T-cell (primary cell): ENCODE measurements at places on chromosomes 7 and 10. TPM values are rescaled to one million over a fixed set of nuclear protein-coding genes. Genes with fewer than 3 reads are reported as not detected.

The ZNF727 gene
- 0.85 TPM for total RNA-seq

The NFE2L3 gene
- 5.1 TPM for total RNA-seq

The OR2A12 gene
- total RNA-seq = not detected

The SPDYE5 gene
- not detected for total RNA-seq

The BAIAP2L1 gene
- total RNA-seq = 2.6 TPM

The TRAPPC14 gene
- total RNA-seq = 95.6 TPM

The SLC26A3 gene
- total RNA-seq = 0.93 TPM

The SPDYE2B gene
- total RNA-seq = not detected

The THSD7A gene
- not detected for total RNA-seq

The IQUB gene
- total RNA-seq = not detected

The MEOX2 gene
- total RNA-seq = 0.12 TPM

DNA sequence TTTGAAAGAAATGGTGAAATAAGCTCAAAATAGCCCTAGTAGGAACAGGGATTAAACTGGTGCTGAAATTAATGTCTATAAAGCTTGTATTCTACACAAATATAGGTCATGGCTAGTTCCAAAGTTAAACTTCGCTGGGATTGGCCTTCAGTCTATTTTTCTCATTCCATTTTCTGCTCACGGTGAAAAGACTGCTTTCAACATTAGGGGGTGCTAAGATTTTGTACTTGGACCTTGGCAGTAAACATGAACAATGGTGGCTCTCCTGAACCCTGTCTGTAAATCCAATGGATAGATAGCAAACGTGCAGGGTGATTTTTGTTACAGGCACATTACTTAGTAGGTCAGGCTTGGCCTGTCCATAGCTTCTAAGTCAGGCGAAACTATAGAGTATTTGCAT lies 36.0 kb upstream of the RSU1 start:
- no peaks in the 10 kb centered on the region for H3K4me1 ChIP-seq
- H3K27me3 ChIP-seq = no peaks in the 10 kb centered on the region
- H3K36me3 ChIP-seq = no peaks in the 10 kb centered on the region
- no peak overlapping the region for H3K4me3 ChIP-seq
- H3K27ac ChIP-seq = no peak overlapping the region

- H3K27ac ChIP-seq = no peak overlapping the region
- no peaks in the 10 kb centered on the region for H3K27me3 ChIP-seq
- H3K36me3 ChIP-seq = no peaks in the 10 kb centered on the region
- DNase-seq = no peak
- no peak overlapping the region for H3K4me3 ChIP-seq
Measured at GRCh38 chr10:124935946-124936345, 6.0 kb upstream of the ZRANB1 start.

DNA sequence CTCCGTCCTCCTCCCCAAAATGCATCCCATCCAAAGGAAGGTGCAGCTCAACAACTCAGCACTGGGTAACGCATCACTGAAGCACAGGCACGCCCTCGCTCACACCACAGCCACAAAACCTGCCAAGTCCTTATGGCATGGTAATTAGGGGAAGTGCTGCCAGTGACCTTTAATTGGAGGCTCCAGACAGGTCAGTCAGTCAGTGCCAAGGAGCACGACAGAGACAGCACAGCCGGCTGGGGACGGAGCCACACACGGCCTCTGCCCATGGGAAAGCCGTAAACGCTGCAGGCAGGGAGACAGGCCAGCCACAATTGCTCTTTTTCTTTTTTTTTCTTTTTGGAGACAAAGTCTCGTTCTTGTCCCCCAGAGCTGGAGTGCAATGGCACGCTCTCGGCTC lies 146.5 kb downstream of the MAD1L1 start:
- no peaks in the 10 kb centered on the region for H3K27me3 ChIP-seq
- peaks cover 29% of the 10 kb centered on the region for H3K4me1 ChIP-seq
- no peak for DNase-seq
- H3K27ac ChIP-seq = no peak overlapping the region

DNA sequence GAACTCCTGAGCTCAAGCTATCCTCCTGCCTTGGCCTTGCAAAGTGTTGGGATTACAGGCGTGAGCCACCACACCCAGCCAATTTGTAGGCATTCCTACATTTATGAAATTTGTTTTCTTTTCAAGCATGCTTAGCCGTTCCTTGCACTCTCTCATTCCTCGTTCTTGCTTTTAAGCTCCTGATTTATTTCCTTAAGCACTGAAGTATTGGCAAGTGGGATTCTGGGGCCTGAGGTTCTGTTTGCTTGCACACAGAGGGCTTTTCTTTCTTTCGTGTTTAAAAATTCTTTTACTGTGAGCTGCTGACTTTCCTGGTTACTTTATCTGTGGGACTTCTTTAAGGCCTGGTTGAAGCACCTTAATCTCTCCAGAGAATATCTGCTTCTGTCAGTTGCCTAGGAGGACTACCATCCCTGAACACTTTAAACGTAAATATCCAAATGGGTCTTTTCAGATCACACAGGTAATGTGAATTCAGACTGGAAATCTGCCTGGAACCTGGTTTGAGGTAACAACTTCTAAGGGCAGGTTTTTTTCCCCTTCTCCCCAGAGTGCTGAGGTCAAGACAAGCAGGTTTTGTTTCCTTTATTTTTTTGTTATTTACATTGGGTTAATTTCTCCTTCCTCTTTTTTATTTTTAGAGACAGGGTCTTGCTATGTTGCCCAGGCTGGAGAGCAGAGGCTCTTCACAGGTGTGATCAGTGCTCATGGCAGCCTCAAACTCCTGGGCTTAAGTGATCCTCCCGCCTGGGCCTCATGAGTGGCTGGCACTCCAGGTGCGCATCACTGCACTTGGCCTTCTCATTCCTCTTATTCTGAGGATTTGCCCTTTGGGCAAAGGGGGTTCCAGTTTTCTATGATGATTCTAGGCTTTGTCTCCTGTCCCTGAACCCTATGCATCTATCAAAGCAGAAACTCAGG lies 102.9 kb downstream of the PFKFB3 start:
- H3K36me3 ChIP-seq = no peaks in the 10 kb centered on the region
- no peaks in the 10 kb centered on the region for H3K27me3 ChIP-seq
- peaks cover 2% of the 10 kb centered on the region for H3K4me1 ChIP-seq
- H3K4me3 ChIP-seq = no peak overlapping the region
- DNase-seq = no peak

GRCh38 chr7:47087866-47088265 lies 494.0 kb downstream of the TNS3 start:
- DNase-seq = no peak
- H3K36me3 ChIP-seq = no peaks in the 10 kb centered on the region
- no peak overlapping the region for H3K27ac ChIP-seq
- H3K27me3 ChIP-seq = no peaks in the 10 kb centered on the region
- H3K4me3 ChIP-seq = no peak overlapping the region

DNA sequence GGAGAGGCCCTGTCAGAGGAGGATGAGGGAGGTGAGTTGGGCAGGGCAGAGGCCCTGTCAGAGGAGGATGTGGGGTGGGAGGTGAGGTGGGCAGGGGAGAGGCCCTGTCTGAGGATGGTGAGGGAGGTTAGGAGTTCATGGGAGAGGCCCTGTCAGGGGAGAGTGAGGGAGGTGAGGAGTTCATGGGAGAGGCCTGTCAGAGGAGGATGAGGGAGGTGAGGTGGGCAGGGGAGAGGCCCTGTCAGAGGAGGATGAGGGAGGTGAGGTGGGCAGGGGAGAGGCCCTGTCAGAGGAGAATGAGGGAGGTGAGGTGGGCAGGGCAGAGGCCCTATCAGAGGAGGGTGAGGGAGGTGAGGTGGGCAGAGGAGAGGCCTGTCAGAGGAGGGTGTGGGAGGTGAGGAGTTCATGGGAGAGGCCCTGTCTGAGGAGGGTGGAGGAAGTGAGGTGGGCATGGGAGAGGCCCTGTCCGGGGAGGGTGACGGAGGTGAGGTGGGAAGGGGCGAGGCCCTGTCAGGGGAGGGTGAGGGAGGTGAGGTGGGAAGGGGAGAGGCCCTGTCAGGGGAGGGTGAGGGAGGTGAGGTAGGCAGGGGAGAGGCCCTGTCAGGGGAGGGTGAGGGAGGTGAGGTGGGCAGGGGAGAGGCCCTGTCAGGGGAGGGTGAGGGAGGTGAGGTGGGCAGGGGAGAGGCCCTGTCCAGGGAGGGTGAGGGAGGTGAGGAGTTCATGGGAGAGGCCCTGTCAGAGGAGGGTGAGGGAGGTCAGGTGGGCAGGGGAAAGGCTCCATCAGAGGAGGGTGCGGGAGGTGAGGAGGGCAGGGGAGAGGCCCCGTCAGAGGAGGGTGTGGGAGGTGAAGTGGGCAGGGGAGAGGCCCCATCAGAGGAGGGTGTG lies 73.7 kb downstream of the INPP5A start:
- peaks cover 17% of the 10 kb centered on the region for H3K36me3 ChIP-seq
- DNase-seq = no peak
- peaks cover 4% of the 10 kb centered on the region for H3K4me1 ChIP-seq
- no peak overlapping the region for H3K27ac ChIP-seq
- H3K4me3 ChIP-seq = no peak overlapping the region

DNA sequence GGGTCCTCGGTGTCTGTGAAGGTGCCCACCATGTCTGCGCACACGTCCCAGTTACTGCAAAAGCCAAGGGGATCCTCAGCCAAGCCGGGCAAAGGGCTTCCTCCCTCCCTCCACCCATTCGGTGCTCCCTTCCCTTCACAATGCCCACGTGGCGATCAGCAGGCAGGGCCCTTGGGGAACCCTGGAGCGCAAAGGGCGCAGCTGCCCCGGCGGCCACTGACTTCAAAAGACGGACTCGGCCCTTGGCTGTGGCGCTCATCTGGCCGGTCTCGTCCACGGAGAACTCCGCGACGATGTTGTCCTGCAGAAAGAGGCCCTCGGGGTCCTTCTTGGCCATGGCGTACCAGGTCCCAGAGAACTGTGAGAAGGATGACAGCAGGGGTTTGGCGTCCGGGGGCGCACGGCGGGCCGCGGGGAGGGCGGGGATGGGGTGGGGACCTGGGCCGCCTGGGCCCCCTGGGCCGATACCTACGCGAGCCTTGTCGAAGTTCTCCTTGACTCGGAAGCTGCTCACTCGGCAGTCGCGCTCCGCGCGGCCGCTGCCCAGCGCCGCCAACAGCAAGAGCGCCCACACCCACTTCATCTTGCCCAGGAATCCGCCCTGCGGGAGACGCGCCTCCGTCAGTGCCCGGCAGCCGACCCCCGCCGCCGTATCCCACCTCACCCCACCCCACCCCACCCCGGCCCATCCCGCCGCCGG lies 439 bp downstream of the RBP4 start:
- H3K4me3 ChIP-seq = no peak overlapping the region
- peaks cover 6% of the 10 kb centered on the region for H3K27me3 ChIP-seq
- no peaks in the 10 kb centered on the region for H3K4me1 ChIP-seq
- H3K27ac ChIP-seq = no peak overlapping the region

DNA sequence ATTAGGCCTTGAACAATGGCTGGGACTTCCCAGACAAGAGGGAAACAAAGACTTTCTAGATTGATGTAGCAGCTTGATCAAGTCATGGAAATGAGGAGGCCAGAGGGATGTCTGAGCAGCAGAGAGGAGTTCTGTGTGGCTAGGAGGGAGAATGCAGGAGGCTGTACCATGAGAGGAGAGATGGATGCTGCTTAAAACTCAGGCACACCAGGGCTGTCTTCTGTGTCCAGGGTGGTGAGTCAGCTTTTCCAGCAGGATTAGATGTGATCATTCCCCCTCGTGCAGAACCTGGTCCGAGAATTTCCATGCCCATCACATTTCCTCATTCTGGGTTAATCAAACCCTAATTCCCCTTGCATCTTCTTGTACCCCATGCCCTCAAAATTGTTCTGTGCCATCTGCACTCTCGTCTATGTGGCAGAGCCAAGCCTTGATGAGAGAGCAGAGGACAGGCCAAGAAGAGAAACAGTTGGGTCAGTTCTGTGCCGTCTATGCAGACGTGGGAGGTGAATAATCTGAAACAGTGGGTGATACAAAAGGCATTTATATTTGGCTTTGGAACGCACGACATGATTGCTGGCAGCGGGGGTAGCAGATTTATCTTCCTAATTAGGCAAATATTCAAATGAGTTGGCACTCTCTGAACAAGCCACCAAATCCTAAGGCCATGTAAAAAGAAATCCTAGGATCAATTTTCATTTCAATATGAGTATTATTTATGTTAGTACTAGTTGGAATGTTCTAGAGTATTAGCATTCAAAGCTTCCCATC lies 160.7 kb downstream of the TMEM178B start:
- no peaks in the 10 kb centered on the region for H3K4me1 ChIP-seq
- no peak overlapping the region for H3K27ac ChIP-seq
- DNase-seq = no peak
- H3K27me3 ChIP-seq = no peaks in the 10 kb centered on the region
- H3K4me3 ChIP-seq = no peak overlapping the region
- no peaks in the 10 kb centered on the region for H3K36me3 ChIP-seq

- no peak overlapping the region for H3K4me3 ChIP-seq
- no peaks in the 10 kb centered on the region for H3K4me1 ChIP-seq
- DNase-seq = no peak
- H3K27ac ChIP-seq = no peak overlapping the region
- no peaks in the 10 kb centered on the region for H3K36me3 ChIP-seq
- H3K27me3 ChIP-seq = no peaks in the 10 kb centered on the region
Measured at GRCh38 chr10:21015851-21016250, 118.7 kb upstream of the NEBL start.

GRCh38 chr7:43071604-43072003 lies 40.8 kb upstream of the HECW1 start:
- DNase-seq = no peak
- H3K27ac ChIP-seq = no peak overlapping the region
- no peaks in the 10 kb centered on the region for H3K4me1 ChIP-seq
- no peaks in the 10 kb centered on the region for H3K27me3 ChIP-seq
- no peaks in the 10 kb centered on the region for H3K36me3 ChIP-seq
- H3K4me3 ChIP-seq = no peak overlapping the region

DNA sequence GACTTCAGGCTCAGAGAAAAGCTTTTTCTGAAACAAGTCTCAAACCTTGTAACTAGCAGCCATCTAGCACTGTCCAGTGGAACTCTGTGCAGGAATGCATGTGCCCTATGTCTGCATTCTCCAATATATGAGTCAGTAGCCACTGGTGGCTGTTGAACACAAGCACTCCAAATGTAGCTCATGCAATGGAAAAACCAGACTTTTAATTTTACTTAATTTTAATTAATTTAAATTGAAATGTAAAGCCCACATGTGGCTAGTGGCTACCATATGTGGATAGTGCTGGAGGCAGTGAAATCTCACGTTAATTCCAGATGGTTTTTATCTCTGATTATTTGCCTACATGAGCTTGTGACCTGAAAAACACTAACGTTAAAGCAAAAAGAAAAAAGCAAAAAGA lies 225.1 kb downstream of the GATA3 start:
- H3K4me1 ChIP-seq = no peaks in the 10 kb centered on the region
- no peak for DNase-seq
- H3K36me3 ChIP-seq = no peaks in the 10 kb centered on the region
- no peak overlapping the region for H3K27ac ChIP-seq

GRCh38 chr7:30726296-30727006 lies 25.5 kb upstream of the INMT start:
- peaks cover 30% of the 10 kb centered on the region for H3K4me1 ChIP-seq
- peak overlapping the region; percentile 65 for H3K4me3 ChIP-seq
- peak; percentile 26 for DNase-seq
- H3K27me3 ChIP-seq = no peaks in the 10 kb centered on the region

- no peaks in the 10 kb centered on the region for H3K27me3 ChIP-seq
- no peaks in the 10 kb centered on the region for H3K36me3 ChIP-seq
- no peak overlapping the region for H3K27ac ChIP-seq
- H3K4me3 ChIP-seq = no peak overlapping the region
- DNase-seq = no peak
Measured at GRCh38 chr7:35714862-35715261, 19.9 kb upstream of the HERPUD2 start.
